ENCODE measurements at places on chromosomes 5 and 9. TPM values are rescaled to one million over a fixed set of nuclear protein-coding genes. Genes with fewer than 3 reads are reported as not detected.

Gene SPINK7
- not detected for total RNA-seq

Gene GPR151
- total RNA-seq, result not detected

Gene MSX2
- total RNA-seq, result 0.17 TPM

- DNase-seq, result no peak
Observed at GRCh38 chr5:76888733-76889300, 39.0 kb downstream of the S100Z start.

GRCh38 chr9:17578577-17578910, 322 bp upstream of the SH3GL2 start:
- DNase-seq, result no peak

GRCh38 chr5:137638841-137639240, 97.0 kb downstream of the KLHL3 start:
- DNase-seq, result no peak
